ENCODE measurements at places on chromosomes 6 and 20. TPM values are rescaled to one million over a fixed set of nuclear protein-coding genes. Genes with fewer than 3 reads are reported as not detected.

The PDE7B gene
- total RNA-seq: 12.8 TPM

The TMEM200A gene
- total RNA-seq: 1.9 TPM

The EYS gene
- not detected for total RNA-seq

The GRM4 gene
- total RNA-seq: not detected

The SIRPG gene
- not detected for total RNA-seq

The MYMX gene
- 0.76 TPM for total RNA-seq

The DPPA5 gene
- total RNA-seq: not detected

The EPHA7 gene
- total RNA-seq: 5.1 TPM

The CHD6 gene
- 41.4 TPM for total RNA-seq

The ADGB gene
- total RNA-seq: not detected

The MRAP2 gene
- total RNA-seq: 0.12 TPM

The ARMC12 gene
- total RNA-seq: not detected

The SEMG2 gene
- total RNA-seq: not detected

The SLC17A3 gene
- total RNA-seq: not detected

The SOX12 gene
- 9.3 TPM for total RNA-seq

The PPP1R18 gene
- 18.5 TPM for total RNA-seq

The WFDC11 gene
- total RNA-seq: not detected

The MUCL3 gene
- not detected for total RNA-seq

The KHDC1L gene
- total RNA-seq: not detected

The SNAP91 gene
- total RNA-seq: 2.2 TPM

The TSPO2 gene
- not detected for total RNA-seq

The ENPP1 gene
- total RNA-seq: 1.8 TPM

The ADAM33 gene
- total RNA-seq: 7.8 TPM

The RBM24 gene
- 134 TPM for total RNA-seq

The TRDN gene
- total RNA-seq: 327 TPM

The PCSK2 gene
- 0.19 TPM for total RNA-seq

The EFCAB8 gene
- total RNA-seq: not detected

The GABRR1 gene
- total RNA-seq: not detected

The CDYL gene
- 21.6 TPM for total RNA-seq

The VGLL2 gene
- total RNA-seq: not detected

The LTA gene
- total RNA-seq: not detected

The EDN1 gene
- 3.2 TPM for total RNA-seq

The COL11A2 gene
- total RNA-seq: 1.2 TPM

The MUC22 gene
- total RNA-seq: 0.13 TPM

The TPBG gene
- total RNA-seq: 2.4 TPM

The PDRG1 gene
- 6.4 TPM for total RNA-seq

The DCDC2 gene
- total RNA-seq: 0.16 TPM

The TMEM181 gene
- total RNA-seq: 7.1 TPM

The GSTA3 gene
- not detected for total RNA-seq

The ECT2L gene
- total RNA-seq: 1.3 TPM

The RFX6 gene
- total RNA-seq: not detected

The KCNK15 gene
- total RNA-seq: 2.2 TPM

The TRIM10 gene
- not detected for total RNA-seq

The PABPC1L gene
- total RNA-seq: 2.4 TPM

The SYCP2L gene
- total RNA-seq: 0.50 TPM
